ENCODE measurements at places on chromosomes 5 and 9.

- peak; percentile 53 for DNase-seq
Observed at GRCh38 chr9:137064027-137064879, 6.1 kb downstream of the SAPCD2 start.

DNA sequence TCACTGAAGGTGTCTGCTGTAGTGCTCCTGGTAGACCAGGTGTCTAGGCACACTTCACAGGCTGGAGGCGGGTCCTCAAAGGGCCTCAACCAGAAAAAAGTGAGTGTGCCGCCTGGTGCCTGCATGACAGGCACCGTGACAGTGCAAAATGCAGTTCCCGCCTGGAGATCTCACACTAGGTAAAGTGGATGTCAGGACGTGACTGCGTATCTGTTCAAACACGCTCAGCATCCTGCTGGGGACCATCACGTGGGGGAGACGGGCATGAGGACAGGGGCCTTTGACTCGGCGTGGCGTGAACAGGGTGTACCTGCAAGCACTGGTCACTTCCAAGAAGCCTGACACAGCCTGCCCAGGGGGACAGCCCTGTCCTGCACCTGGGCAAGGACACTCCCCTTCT, 32.3 kb upstream of the NTNG2 start:
- no peak for DNase-seq

DNA sequence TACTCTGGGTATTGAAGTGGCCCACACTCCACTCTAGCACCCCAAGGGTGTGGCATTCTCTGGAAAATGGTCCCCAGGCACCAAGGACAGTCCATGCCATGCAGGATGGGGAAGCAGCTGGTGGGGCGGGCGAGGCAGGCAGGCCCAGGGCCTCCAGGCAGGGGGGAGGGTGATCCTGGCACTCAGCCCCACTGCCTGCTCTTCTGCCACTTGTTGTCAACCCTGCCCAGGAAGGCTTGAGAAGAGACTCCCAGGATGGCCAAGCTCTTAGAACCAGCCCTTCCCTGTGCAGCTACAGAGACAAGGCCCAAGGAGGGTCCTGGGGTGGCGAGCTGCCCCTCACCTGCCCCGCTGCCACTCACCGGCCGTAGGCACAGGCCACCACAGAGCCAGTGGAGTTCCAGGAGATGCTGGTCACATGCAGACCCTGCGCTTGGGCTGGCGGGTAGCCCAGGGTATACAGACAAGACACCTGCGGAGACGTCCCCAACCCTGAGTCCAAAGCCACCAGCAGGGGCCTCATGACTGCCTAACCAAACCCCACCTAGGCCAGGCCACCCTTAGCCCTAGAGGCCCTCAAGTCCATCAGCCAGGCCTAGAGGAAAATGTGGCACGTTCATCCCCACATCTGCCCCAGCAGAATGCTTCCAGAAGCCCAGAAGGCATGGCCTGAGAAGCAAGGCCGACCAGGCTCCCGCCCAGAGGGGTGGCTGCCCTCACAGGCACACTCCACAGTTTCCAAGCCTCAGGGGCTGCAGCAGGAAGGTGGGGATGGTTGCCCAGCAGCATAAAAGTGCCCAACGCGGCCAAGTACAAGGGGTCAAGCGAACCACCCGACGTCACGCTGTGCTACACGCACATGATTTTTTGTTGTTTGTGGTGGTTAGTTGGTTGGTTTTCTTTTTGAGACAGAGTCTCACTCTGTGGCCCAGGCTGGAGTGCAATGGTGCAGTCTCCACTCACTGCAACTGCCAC, 19.8 kb downstream of the DYNC2I2 start:
- no peak for DNase-seq

- no peak for DNase-seq
Observed at GRCh38 chr5:163533223-163533622, 27.8 kb downstream of the MAT2B start.

- no peak for DNase-seq
Observed at GRCh38 chr5:178223196-178223773, 9.3 kb downstream of the PHYKPL start.

DNA sequence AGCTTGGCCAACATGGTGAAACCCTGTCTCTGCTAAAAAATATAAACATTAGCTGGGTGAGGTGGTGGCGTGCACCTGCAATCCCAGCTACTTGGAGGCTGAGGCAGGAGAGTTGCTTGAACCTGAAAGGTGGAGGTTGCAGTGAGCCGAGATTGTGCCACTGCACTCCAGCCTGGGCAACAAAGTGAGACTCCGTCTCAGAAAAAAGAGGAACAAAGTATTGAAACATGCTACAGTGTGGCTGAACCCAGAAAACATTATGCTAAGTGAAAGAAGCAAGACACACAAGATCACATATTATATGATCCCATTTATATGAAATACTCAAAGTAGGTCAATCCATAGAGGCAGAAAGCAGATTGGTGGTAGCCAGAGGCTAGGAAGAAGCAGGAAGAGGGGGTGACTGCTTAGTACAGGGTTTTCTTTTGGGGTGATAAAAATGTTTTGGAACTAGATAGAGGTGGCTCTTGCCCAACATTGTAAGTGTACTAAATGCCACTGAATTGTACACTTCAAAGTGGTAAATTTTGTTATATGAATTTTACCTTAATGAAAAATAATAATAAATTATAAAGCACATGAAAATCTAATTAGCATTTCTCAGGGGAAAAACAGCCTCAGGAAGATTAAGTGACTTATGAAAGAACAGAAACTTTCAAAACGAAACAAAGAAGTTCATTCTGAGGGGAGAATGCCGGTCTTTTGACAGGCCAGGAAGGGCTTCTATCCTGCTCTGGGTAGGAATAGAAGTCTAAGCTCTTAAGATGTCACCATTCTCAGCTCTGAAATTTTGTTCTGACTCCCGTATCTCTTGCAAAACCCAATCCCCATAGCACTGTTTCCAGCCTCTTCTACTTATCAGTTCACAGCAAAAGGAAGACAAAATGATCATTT, 161.1 kb upstream of the TBCA start:
- no peak for DNase-seq

DNA sequence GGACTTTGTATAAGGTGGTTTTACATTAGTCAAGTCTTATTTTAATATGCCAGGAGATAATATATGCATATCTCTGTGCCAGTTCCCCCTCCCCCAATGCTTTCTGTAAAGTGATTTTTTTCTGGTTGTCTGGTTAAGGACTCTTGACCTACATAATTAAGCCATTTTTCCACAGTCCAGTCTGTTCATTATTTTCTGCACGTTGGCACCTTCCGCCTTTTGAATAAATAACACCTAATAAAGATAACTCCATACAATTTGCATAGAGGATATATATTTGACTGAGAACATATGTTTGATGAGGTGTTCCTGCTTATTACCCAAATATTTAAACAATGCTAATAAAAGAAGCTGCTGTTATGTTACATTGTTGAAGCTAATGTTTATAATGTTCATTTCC, 320.9 kb downstream of the DMAC1 start:
- DNase-seq, result no peak
